ENCODE measurements at places on chromosomes 2 and 18.

DNA sequence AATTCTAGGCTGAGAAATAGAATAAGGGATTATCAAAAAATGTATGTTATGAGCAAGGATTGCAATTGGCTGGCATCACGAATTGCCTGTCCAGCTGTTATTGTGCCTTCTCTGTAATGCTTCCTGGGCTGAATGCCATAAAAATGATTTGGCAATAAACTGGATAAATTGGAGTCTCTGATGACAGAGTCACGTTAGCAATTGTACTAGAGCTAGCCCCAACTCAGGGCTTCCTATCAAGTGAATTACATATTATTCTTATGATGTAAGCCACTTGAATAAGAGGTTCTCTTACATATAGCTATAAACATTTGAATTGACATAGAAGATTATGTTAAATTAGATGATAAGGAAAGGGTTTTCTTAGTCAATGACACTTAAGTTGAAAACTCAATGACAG is 607.5 kb upstream of the REG3G start:
- DNase-seq, result no peak

DNA sequence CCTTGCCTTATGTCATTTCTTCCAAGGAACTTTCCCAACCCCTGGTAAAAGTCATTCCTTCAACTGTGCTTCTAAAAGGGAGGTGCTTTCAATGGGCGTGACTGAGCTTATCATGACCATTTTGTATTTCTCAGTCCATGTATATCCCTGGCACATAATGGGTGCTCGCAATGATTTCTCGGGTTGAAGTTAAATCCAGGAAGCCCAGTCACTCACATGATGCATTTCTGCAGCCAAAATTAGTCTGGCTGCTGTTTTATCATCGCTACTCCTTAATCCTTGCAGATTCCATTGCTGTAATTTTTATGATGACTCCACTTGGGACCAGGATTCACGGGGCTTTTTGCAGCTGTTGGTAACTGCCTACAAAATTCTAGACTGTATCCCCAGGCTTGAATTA is 25.9 kb upstream of the RFX8 start:
- DNase-seq, result no peak

DNA sequence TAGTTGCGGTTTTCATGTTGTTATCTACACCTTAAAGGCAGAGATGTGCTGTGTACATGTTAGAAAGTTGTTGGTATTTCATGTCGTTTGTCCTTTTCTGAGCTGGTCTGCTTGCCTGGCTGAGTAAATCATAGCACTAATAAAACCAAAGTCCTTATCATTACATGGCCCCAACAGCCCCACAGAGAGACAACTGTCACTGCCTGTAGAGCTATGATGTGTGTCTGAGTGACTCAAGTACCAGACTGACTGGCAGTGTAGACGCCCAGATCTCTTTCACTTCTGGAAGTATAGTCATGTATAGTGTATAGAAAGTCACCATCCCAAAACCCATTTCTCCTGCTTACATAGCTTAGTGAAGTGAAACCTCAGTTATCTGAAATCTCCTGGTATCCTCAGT is 4.3 kb downstream of the SOCS6 start:
- DNase-seq, result no peak

- no peak for DNase-seq
Measured at GRCh38 chr2:219871351-219871750, 243.9 kb downstream of the SLC4A3 start.

Data from activated CD4-positive, alpha-beta T cell treated with anti-CD3 and anti-CD28 coated beads, Interleukin-2, amount 10 ng/mL, durations not matched to agents 24 days and 14 days (primary cell).